Daoy (cell line): ENCODE measurements at places on chromosomes 4 and X. TPM values are rescaled to one million over a fixed set of nuclear protein-coding genes. Genes with fewer than 3 reads are reported as not detected.
A peak's percentile ranks its signal among the peaks of the same experiment; 100 is the strongest.

DNA sequence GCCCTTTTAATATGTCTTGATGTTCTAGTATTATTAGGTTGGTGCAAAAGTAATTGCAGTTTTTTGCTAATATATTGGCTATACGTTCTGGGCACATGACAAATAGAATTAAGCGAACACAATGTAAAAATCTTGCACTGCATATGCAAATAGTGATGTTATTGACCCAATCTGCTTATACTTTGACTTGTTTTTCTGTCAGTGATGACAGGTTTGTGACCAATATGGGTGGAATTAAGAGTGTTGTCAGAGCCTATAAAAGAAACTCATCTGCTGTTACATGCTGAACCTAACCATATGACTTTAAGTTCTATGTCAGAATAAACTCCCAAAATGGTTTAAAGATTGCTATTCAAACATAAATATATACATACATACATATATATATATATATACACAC, 30.7 kb upstream of the HPGD start:
- DNase-seq, result no peak

GRCh38 chr4:14842964-14843630, 159.2 kb upstream of the CPEB2 start:
- DNase-seq, result no peak

Gene RTL5
- 0.18 and 0.86 TPM in 2 replicates for total RNA-seq

Gene TKTL2
- not detected in 2 replicates for total RNA-seq

Gene ALAS2
- total RNA-seq, result not detected in 2 replicates

Gene CBR4
- total RNA-seq, result 3.4 and 5.8 TPM in 2 replicates

DNA sequence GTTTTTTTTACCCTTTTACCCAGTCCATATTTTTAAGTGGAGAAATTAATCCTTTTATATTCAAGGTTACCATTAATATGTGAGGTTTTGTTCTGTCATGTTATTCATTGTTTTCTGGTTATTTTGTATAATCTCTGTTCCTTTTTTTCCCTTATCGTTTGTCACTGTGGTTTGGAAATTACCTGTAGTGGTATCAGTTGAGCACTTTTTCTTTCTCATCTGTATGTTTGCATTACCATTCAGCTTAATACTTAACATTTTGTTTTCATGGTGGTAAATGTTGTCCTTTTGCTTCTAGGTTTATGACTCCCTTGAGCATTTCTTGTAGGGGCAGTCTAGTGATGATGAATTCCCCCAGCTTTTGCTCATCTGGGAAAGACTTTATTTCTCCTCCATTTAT, 6.6 kb downstream of the ETDC start:
- DNase-seq, result no peak

GRCh38 chrX:135973548-135974278, at the start of gene MMGT1:
MMGT1 (minus strand) TSS chrX:135973988; CDS start chrX:135973675, 313 bp downstream.
- peak; percentile 82 for DNase-seq

GRCh38 chr4:2451821-2452785, 16.8 kb upstream of the RNF4 start:
- no peak for DNase-seq

GRCh38 chrX:82528525-82528924, 979.6 kb upstream of the POU3F4 start:
- DNase-seq, result no peak

Gene SLC49A3
- total RNA-seq, result not detected in 2 replicates
